Globus pallidus (tissue), 1 donor: ENCODE measurements at places on chromosomes 4 and X.
A peak's percentile ranks its signal among the peaks of the same experiment; 100 is the strongest.

GRCh38 chr4:31530555-31530954 lies 810.4 kb downstream of the PCDH7 start:
- DNase-seq: no peak

DNA sequence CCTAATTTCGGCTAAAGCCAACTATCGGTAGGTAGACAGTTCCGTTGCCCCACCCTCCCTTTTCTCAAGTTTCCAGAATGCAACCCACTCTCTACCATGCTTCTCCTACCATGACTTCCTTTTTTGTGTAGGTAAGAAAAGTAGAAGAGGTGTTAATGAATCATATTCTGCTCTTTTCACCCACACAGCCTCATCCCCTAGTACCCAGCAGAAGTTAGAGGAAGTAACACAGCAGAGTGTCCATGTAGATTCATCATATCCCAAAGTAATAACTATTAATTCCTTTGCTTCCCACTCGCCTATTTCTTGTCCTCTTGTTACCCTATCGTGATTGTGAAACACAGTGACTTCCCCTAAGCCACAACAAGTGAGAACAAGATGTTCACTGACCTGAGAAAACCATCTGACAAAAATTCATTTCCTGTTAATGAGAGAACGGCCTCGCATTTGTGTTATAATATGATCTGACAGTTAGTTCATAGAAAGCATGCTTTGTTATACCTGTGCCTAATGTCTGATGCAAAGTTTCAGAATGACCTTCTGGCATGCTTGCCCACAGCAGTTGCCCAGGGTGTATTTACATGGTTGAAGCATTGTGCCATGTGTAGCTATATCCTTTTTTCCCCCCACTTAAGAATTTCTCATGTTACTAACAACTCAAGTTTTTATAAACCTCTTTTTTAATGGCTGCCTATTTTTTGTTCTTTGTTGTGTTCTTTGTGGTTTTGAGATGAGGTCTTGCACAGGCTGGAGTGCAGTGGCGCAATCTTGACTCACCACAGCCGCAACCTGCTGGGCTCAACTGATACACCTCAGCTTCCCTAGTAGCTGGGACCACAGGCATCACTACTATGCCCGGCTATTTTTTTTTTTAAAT lies 185.6 kb downstream of the RAP1GDS1 start:
- DNase-seq: no peak

GRCh38 chr4:25301471-25301870 lies 11.1 kb upstream of the ZCCHC4 start:
- no peak for DNase-seq

DNA sequence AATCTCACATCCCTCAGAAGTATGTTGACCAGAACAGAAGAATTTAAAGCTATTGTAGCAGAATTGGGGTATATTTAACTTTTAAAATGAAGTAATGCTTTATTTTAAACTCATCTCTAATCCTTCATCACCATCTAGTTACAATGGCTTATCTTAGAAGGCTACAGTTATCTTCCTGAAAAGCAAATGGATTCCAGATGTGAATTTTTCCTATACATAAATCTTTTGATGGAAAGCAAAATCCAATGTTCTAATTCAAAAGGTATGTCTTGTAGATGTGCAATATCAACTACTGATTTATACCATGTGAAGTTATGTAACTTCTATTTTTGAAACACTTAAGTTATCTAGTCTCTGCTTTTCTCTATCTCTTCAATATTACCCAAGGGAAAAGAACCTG lies 47.6 kb downstream of the CCNG2 start:
- DNase-seq: no peak

DNA sequence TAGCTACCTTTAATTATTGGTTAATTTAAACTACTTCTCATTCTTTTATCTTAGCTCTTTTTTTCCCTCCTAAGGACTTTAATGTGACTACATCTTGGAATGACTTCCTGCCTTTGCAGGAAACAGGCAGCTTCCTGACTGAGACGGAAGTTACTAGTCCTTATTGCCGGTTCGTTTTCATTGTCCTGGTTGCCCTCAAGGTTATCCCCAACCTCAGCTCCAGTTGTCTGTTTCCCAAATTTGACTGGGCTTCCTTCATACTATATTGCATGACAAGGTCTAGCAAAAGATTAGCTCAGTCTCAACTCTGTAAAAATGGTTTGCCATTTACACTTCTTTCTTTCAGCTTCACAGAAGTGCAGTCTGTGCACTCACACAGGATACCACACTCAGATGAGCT lies 109.9 kb upstream of the DDX53 start:
- no peak for DNase-seq

DNA sequence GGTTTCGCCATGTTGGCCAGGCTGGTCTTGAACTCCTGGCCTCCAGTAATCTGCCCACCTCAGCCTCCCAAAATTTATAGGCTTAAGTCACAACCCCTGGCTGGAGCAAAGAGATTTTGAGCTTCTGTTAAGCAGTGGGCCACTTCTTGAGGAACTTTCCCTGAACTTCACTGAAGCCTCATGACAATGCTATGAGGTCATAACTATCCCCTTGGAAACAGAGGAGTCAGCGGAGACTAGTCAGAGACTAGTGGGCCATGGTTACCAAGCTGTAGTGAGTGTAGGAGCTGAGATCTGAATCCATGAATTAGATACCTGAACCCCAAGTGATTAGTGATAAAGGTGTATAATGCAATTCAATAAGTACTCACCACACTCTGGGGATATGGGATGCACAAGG lies 145.1 kb upstream of the MSX1 start:
- DNase-seq: no peak

GRCh38 chrX:47200385-47201150 lies 6.9 kb downstream of the UBA1 start:
- DNase-seq: no peak

GRCh38 chr4:4225915-4226605 lies 669 bp downstream of the OTOP1 start:
- no peak for DNase-seq

GRCh38 chr4:64248186-64248585 lies 161.1 kb downstream of the TECRL start:
- no peak for DNase-seq

DNA sequence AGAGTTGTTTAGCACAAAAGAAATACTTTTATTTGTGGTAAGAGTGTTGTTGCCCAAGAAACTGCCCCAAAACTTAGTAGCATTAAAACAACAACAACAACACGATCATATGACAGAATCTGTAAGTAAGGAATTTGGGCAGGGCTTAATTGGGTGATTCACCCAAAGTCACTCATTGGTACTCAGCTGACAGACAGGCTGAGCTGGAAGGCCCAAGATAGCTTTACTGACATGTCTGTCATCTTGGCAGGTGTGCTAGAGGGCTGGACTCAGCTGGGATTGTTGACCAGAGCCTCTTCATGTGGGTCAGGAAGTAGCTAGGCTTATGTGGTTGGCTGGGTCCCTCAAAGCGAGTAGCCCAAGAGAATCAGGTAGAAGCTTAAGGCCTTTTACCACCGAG lies 52.3 kb downstream of the KIAA0232 start:
- no peak for DNase-seq

- no peak for DNase-seq
Measured at GRCh38 chrX:56744996-56745395, 16.0 kb downstream of the NBDY start.

- no peak for DNase-seq
Measured at GRCh38 chr4:72031868-72032608, at the start of gene NPFFR2. NPFFR2 (plus strand) TSS chr4:72032000; CDS start chr4:72128592, 96,592 bp downstream.

- no peak for DNase-seq
Measured at GRCh38 chr4:155973639-155974475, 20.2 kb upstream of the CTSO start.

- DNase-seq: no peak
Measured at GRCh38 chrX:21738210-21738949, 19.5 kb downstream of the SMPX start.

DNA sequence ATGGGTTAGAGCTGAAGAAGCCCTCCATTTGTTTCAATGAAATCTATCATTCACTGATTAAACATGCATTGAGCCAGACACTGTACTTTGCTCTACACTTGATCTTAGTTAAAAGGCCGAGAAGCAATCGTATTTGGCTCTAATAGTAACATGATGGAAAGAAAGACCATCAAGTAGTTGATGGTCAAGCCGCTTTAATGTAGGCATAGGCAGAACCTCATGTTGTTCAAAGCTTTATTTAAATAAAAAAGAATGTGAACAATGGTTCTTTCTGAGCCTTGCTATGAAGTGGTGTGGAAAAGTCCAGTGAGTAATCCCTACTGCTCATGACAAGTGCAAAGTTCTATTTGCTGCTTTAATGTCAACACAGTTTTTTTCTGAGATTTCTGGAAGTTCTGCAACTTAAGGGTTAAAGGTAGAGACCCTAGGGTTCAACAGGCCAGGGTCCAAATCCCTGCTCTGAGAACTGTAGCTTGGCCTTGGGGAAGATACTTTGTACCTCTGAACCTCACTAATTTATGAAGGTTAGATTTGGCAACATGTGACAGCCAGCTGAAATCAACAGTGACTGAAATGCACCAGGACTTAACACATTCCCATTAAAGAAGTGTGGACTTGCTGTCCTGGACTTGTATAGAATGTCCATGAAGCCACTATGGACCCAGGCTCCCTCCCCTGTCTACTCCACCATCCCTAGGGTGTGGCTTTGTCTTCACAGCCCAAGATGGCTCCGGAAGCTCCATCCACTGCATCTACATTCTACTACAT lies 17.9 kb upstream of the LAP3 start:
- no peak for DNase-seq

DNA sequence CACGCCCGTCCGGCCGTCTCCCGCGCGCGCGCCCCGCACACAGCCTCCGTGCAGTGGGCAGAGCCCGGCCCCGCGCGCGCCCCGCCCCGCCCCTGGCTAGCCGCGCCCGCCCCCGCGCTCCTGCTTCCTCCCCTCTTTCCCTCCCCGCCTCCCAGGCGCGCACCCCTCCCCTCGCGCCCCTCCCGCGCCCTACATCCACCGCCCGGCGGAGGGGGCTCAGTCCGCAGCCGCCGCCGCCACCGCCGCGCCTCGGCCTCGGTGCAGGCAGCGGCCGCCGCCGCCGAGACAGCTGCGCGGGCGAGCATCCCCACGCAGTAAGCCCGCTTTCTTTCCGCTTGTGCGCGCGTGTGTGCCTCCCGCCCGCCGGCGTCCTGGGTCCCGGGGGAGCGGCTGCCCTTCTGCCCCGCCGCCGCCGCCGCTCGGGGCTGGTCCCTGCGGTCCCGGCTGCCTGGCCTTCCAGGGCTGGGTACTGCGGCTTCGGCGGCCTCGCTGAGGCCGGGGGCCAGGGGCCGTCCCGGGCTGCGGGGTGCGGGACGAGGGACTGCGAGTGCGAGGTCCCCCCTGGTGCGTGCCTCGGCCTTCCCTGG lies at the start of gene FHL1:
TSS of gene FHL1 (plus strand) at position 219 of the 587 bp plus-strand sequence.
- DNase-seq: peak; percentile 47

DNA sequence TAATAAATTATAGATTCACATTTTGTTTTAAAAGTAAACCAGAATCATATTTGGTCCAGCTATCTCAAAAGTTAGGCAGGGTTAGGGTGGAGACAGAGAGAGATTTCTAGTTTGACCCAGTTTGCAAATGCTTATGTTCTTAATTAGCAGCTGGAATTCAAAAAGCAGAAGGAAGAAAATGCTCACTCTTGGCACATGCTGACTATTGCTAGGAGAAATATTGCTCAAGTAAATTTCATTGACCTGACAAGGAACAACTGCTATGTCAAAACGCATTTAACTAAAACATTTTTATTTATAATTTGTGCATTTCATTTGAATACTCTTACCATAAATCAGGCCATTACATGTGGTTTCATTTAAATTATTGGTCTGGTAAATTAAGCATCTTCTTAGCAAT lies 131.8 kb downstream of the GLRA3 start:
- no peak for DNase-seq

GRCh38 chr4:173448103-173448502 lies 49.2 kb upstream of the SCRG1 start:
- peak; percentile 87 for DNase-seq

GRCh38 chr4:122562449-122562848 lies 58.4 kb downstream of the IL21 start:
- DNase-seq: no peak

DNA sequence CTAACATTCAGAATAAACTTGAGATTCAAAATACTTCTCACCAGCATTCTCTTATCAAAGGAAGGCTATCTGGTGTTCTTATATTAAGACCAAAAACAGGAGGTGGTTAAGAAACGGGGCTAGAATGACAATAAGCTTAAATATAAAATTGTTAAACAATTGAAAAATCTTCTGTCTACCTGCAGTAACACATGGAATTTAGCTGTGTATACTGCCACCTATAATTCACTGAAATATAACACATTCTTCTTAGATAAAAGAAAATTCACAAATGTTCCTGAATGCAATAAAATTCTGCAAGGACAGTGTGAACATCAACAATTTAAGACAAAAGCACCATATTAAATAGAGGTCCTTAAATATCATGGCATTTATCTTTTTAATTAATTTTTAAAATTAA lies 11.5 kb upstream of the PCDH10 start:
- DNase-seq: no peak

DNA sequence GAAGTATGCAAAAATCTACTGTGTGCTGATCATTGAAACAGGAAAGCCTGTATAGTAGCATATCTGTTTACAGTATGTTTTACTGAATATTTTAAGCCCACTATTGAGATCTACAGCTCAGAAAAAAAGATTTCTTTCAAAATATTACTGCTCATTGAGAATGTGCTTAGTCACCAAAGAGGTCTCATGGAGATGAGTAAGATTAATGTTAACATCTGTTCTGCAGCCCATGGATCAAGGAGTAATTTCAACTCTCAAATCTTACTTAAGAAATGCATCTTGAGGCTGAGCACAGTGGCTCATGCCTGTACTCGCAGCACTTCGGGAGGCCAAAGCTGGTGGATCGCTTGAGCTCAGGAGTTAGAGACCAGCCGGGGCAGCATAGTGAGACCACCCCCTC lies 3.3 kb downstream of the RNF4 start:
- DNase-seq: no peak

DNA sequence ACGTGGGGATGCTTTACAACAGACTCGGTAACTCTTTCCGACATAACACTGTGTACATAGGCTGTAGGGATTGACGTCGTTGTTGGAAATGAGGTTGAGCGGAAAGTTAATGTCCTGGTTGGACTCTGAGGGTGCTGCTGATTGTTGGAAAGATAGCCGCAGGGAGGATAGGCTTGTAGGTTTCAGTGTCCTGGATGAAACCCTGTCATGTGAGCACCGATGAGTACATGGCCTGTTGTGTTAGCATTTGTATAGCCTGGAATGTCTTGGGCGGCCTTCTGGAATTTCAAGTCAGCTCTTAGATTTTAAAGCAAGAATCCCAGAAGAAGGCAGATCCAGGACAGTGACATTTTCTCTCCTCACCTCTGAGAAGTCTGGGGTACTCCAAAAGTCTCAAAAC lies 63.3 kb downstream of the TBC1D14 start:
- no peak for DNase-seq

DNA sequence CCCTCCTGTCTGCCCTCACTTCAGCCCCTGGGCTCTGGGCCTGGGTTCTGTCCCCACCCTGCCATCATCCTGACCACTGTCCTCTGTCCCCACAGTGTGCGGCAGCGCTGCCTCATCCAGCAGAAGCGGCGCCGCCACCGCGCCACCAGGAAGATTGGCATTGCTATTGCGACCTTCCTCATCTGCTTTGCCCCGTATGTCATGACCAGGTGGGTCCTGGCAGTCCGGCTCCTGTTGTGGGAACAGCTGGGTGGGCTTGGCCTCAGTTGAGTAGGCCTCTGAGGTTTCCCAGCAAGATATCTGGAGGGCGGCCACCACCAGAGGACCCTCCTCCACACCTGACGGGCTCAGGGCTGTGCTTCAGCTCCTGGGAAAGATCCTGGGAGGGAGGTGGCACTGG lies 2.2 kb downstream of the GPR78 start:
- no peak for DNase-seq
